ENCODE measurements at places on chromosomes 6 and 20.

DNA sequence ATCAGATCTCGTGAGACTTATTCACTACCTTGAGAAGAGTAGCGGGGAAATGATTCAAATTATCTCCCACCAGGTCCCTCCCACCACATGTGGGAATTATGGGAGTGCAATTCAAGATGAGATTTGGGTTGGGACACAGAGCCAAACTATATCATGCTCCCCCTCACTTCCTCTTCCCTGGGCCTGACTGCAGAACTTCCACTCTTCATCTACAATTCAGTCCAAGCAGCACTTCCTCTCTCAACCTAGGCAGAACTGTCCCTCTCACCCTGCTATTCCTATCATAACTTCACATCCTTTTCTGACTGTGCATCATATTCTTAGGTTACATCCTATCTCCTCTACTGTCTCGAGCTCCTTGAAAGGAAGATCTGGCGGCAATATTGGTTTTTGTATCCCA is 184.0 kb upstream of the HDDC2 start:
- no peak for DNase-seq

DNA sequence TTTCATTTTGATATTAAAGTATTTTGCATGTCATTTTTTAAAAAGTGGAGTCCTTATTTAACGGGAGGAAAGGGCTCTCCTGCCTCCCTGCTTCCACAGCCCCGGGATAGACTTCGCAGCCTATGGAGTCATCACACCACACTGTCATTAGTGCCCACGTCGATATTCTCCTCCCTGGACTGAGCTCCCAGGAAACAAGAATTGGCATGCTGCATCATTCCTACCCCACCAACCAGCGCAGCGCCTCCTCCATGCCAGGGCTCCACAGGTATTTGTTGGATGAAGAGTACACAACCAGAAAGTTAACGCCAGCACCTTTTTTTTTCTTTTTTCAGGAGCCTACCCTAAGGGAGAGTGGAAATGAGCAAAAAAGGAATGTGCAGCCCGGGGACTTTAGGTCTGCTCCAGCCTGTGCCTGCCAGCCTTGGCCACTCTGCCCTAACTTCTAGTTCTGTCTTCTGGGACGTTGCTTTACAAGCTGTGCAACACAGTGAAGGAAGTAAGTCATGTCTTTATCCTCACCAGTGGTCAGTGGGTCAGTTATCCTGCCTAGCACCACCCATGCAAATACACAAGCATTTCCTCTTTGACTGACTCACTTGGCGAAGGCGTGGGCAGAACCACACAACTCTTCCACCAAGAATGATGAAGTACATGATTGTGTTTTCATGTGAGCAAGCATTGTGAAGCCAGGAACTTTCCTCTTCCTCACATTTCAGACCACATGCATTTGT is 180.7 kb upstream of the UST start:
- DNase-seq: no peak

DNA sequence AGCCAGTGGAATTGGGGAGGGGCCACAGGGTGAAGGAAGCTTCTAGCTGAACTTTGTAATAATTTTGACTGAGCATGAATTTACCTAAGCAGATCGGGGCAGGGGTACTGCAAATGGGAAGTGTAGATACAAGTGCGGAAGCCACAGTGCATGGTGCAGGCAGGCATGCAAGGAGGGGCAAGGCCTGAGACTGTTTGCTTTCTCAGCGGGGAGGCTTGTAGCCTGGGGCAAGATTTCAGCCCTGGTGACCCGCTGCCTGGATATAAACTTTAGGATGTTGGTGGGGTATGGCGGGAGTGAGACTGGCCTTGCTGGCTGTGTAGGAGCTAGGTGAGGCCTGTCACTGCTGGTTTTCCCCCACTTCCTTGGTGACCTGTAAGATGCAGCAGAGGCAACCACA is 266.4 kb upstream of the PREP start:
- DNase-seq: no peak

DNA sequence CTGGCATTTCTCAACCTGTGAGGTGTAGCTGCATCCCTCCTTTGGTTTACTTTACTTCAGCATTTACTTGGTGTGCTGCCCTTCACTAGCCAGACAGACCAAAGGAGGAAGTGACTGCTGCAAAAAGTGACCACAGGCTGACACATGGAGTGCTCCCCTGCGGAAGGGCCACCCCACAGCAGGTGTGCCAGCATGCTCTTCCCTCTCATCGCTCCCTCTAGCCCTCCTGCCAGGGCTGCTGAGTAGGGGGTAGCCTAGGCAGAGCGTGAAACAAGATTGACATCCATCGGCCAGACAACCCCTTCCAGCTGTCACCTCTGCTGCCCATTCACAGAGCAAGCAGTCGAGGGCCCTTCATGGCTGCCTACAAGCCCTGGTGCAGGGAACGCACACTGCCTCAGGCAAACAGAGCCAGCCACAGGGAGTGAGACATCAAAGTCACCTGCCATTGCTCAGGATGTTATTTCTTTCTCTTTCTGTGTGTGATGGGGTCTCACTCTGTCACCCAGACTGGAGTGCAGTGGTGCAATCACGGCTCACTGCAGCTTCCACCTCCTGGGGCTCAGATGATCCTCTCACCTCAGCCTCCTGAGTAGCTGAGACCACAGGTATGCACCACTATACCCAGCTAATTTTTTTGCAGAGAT is 102.0 kb upstream of the RPS6KA2 start:
- no peak for DNase-seq

DNA sequence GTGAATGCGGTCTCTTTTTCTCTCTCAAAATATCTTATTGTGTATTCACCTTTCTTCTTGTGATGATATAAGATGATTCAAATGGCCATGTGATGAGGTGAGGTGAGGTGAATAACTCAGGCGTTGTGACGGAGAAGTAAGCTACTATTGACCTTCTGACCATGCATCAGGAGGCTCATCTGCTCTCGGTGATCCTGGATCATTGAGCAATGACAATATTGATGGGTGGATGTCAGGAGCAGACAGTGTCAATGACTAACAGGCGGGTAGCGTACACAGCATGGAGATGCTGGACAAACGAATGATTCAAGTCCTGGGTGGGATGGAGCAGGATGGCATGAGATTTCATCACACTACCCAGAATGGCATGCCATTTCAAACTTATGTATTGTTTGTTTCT is 119.6 kb downstream of the PXDC1 start:
- DNase-seq: no peak
